Activated CD8-positive, alpha-beta memory T cell treated with anti-CD3 and anti-CD28 coated beads for 1 hour (primary cell): ENCODE measurements at places on chromosomes 5 and 9.

- DNase-seq = no peak
These were observed 30.8 kb downstream of the RASGRF2 start for GRCh38 chr5:80990971-80991370.

GRCh38 chr5:35880156-35880555, 23.5 kb downstream of the IL7R start:
- DNase-seq = no peak

DNA sequence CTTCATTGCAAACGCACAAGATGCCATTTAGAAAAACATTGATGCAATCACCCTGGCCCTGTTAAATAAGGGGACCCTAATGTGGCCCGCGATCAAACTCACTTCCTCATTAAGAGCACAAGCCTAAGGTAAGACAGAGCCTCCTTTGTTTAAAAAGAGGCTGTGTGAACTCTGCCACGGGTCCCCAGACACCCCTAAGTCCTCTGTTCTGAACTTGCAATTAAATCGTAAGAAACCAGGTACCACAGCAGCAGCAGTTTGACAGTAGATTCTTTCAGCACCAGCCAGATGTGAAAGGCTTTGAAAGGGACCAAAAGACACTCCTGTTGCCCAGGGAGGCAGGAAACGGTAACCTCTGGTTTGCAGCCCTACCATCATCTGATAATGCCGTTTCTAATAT, 346.3 kb downstream of the TMEM167A start:
- no peak for DNase-seq

DNA sequence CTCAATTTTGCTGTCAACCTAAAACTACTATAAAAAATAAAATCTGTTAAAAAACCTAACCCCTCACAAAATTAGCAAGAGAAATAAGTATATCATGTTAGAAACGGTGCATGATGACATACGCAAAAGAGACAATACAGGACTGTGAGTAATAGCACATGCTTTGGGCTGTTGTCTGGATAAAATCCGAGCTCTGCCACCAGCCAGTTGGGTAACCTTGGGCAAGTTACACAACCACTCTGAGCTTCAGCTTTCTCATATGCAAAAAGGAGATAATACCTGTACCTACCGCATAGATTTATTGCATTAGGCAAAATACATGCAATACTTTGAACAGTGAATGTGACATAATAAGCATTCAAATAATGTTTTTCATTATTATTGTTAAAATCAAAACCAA, 481.7 kb downstream of the TLE1 start:
- no peak for DNase-seq

- DNase-seq = no peak
These were observed 114.0 kb upstream of the MTAP start for GRCh38 chr9:21688108-21689102.

- DNase-seq = no peak
These were observed 66.0 kb downstream of the SH3PXD2B start for GRCh38 chr5:172388246-172388733.

GRCh38 chr9:111559000-111559610, 34.1 kb downstream of the ZNF483 start:
- no peak for DNase-seq

- DNase-seq = no peak
These were observed 441.3 kb upstream of the PIK3R1 start for GRCh38 chr5:67774267-67774552.
